ENCODE measurements at places on chromosomes 13 and 19. TPM values are rescaled to one million over a fixed set of nuclear protein-coding genes. Genes with fewer than 3 reads are reported as not detected.

PNMA8C gene
- not detected for total RNA-seq

KL gene
- 0.02 TPM for total RNA-seq

IQCN gene
- total RNA-seq: 0.77 TPM

CD177 gene
- total RNA-seq: 0.07 TPM

SHISA7 gene
- total RNA-seq: not detected

SAFB2 gene
- 25.9 TPM for total RNA-seq

ERVK3-1 gene
- total RNA-seq: 89.0 TPM

KIR3DL3 gene
- not detected for total RNA-seq

C19orf25 gene
- 16.3 TPM for total RNA-seq

ACER1 gene
- not detected for total RNA-seq

ZNF534 gene
- total RNA-seq: not detected

ZNF772 gene
- 1.4 TPM for total RNA-seq

SOHLH2 gene
- not detected for total RNA-seq

FUT1 gene
- 0.05 TPM for total RNA-seq

FGF22 gene
- 0.28 TPM for total RNA-seq

PSMC4 gene
- total RNA-seq: 258 TPM

NKPD1 gene
- total RNA-seq: 0.73 TPM

ANKLE1 gene
- 0.22 TPM for total RNA-seq

KLK3 gene
- not detected for total RNA-seq

UBE2L5 gene
- total RNA-seq: not detected

DIRAS1 gene
- 3.7 TPM for total RNA-seq

GIPR gene
- total RNA-seq: 3.5 TPM

ADGRE3 gene
- total RNA-seq: not detected

CASP14 gene
- not detected for total RNA-seq

EPS8L1 gene
- total RNA-seq: 6.4 TPM

NLRP11 gene
- not detected for total RNA-seq

RFXAP gene
- 0.95 TPM for total RNA-seq

TUBA3C gene
- not detected for total RNA-seq

CAMSAP3 gene
- 6.1 TPM for total RNA-seq

DENND1C gene
- 0.24 TPM for total RNA-seq

CEACAM20 gene
- total RNA-seq: not detected

ZSCAN1 gene
- total RNA-seq: not detected

CD70 gene
- total RNA-seq: 22.8 TPM

SWSAP1 gene
- 1.9 TPM for total RNA-seq

ZNF69 gene
- not detected for total RNA-seq

CNFN gene
- 49.3 TPM for total RNA-seq

PCP2 gene
- not detected for total RNA-seq

CEACAM5 gene
- total RNA-seq: 1.5 TPM

GEMIN7 gene
- total RNA-seq: 92.1 TPM

LRRC25 gene
- total RNA-seq: not detected

SIGLEC6 gene
- total RNA-seq: not detected

ABHD13 gene
- total RNA-seq: 5.0 TPM

FXYD7 gene
- 0.36 TPM for total RNA-seq

GRIK5 gene
- total RNA-seq: 0.33 TPM

LRRC63 gene
- total RNA-seq: not detected

NPAS1 gene
- total RNA-seq: 6.7 TPM

TRAPPC2B gene
- total RNA-seq: 16.4 TPM

FARP1 gene
- 15.8 TPM for total RNA-seq

DCLK1 gene
- 0.96 TPM for total RNA-seq

ACTMAP gene
- 19.7 TPM for total RNA-seq

OR7C1 gene
- not detected for total RNA-seq

CBY2 gene
- total RNA-seq: not detected

RAVER1 gene
- 24.6 TPM for total RNA-seq

SAMD1 gene
- total RNA-seq: 39.6 TPM

VSTM2B gene
- total RNA-seq: not detected

NAPSA gene
- 0.84 TPM for total RNA-seq

DPY19L3 gene
- 16.3 TPM for total RNA-seq

PRODH2 gene
- total RNA-seq: 0.34 TPM

RFX1 gene
- 5.7 TPM for total RNA-seq

Data from A549 treated with Mapracorat at 1 μM for 4 hours (cell line).